ENCODE measurements at places on chromosomes 7 and 10.

- no peak for DNase-seq
Observed at GRCh38 chr7:87231258-87231657, 11.7 kb upstream of the TMEM243 start.

GRCh38 chr7:92750447-92750839 is 85.9 kb downstream of the CDK6 start:
- DNase-seq, result no peak

DNA sequence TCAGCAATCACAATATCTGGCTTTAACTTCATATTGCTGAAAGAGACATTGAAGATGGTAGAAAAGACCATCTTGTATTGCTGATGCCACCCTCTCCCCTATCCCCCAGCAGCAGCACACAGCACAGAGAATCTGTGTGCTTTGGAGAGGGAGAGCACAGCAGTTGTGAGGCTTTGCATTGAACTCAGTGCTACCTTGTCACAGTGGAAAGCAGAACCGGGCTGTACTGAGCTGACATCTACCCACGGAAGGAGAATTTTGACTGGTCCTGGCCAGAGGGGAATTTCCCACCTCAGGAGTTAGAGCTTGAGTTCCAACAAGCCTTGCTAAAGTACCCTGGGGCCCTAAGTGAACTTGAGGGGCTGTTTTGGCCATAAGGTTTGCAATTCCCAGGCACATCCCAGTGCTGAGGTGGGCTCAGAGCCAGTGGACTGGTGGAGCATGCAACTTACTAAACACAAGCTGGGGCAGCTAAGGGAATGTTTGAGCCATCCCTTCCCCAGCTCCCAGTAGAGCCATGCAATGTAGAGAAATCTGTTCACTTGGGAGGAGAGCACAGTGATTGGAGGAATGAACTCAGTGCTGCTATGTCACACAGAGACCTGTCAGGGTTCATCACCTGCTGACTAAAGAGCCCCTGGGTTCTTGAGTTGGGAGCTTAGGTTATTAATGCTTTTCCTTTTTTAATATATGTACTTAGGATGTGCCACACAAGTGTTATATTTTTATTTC is 62.1 kb downstream of the OR13A1 start:
- no peak for DNase-seq

- no peak for DNase-seq
Observed at GRCh38 chr7:41190581-41190980, 512.3 kb downstream of the INHBA start.

GRCh38 chr10:80253266-80253962 is 36.0 kb downstream of the MAT1A start:
- no peak for DNase-seq

DNA sequence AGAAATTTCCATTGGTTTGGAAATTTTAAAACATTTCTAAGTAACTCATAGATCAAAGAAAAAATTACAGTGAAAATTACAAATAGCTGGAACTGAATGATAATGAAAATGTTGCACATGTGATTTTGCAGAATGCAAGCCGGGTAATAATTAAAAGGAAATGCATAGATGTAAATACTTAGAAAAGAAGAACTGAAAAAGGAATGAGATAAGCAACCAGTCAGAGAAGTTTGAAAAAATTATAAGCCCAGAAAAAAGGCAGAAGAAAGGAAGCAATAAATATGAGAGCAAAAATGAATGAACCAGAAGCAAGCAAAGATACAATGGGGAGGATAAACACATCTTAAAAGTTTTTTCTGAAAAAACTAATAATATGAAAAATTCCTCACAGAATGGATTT is 3.2 kb upstream of the TMEM273 start:
- no peak for DNase-seq

DNA sequence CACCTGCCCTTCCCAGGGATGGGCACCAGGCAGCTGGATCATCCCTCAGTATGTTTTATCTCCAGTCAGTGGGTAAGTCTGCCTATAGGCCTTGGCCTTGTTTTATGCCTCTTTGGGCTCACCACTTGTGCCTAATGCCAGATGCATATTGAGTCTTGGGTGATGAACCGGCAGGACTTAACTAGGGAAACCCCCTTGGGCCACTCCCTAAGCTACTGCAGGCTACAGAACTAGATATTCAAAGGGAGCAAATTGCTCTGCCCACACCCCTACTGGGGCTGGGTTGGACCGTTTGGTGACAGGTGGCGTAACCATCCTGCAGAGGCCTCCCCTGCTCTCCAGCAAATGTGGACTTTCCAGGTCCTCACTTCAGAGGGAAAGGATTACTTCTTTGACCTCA is 115.7 kb upstream of the GDF10 start:
- no peak for DNase-seq

GRCh38 chr7:17492437-17492836 is 194.0 kb downstream of the AHR start:
- no peak for DNase-seq

DNA sequence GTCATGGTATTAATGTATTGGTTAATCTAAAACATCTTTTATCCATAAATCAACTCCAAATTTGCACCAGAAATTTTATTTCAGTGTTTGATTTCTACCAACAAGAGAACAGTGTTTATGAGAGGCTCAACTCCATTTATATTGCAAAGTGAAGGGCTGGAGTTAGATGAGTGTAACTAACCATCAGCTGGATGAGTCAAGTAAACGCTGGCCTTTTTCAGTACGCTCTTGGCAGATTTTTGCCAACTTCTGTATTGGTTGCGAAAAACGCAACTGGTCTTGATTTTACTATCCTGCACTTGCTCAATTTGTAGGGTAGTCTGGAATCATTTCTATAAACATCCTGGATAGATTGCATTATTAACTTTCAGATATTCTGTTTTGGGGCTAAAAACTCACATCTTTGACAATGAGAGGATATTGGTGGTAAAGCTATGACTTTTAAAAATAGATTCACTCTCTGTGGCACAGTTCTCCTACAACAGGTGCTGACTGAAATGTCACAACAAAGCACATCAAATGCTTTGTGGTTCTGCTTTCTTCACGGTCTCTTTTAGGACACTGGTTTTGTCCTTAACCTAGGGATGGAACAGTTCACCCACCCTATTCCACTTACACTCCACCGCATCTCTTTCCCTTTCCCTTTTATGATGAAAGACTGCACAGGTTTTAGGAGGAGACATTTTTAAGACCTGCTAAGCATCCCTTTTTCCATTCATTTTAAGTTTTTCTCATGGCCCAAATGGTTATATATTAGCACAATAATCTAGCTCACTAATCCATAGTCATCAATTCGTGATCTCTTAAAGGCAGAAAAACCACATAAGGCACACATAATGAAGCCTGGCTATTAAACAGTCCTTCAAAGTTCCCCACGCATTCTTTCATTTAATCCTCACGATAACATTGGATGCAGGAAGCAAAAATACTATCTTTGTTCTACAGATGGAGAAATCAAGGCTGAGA is 12.8 kb downstream of the CACNA2D1 start:
- DNase-seq, result no peak

DNA sequence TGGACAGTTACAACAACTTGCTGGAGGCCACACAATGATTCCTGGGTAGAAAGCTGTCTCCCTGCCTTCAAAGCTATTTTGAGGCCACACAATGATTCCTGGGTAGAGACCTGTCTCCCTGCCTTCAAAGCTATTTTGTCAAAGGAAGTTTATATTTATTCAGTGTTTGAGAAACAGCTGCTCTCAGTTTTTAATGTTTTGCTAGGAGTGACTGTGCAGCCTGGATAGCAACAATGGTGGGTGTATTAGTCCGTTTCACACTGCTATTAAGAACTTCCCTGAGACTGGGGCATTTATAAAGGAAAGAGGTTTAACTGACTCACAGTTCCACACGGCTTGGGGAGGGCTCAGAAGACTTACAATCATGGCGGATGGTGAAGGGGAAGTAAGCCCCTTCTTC is 3.9 kb upstream of the SGPL1 start:
- DNase-seq, result no peak

DNA sequence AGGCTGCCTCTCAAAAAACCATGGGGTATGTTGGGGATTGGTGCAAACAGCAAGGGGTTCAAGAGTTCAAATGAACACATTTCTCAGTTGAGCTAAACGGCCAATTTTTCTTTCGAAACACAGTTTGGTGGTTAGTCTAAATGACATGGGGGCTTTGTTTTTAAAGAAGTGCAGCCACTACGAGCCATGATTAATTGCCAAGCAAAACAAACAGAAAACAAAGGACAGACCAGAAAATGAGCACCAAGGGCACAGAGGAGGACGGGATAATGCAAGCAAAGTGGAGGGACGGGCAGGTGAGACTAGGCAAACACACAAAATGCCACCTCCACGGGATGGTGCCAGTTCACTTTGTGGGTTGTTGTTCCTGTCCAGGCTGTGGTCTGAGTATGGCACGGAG is 64.5 kb upstream of the PDLIM1 start:
- DNase-seq, result no peak

DNA sequence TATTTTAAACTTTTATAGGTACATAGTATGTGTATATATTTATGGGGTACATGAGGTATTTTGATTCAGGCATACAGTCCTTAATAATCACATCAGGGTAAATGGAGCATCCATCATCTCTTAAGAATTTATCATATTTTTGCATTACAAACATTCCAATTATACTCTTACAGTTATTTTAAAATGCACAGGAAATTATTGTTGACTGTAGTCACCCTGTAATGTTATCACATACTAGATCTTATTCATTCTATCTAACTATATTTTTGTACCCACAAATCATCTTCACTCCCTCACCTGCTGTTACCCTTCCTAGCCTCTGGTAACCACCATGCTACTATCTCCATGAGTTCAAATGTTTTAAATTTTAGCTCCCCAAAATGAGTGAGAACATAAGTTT is 56.3 kb upstream of the FAM3C start:
- DNase-seq, result no peak

DNA sequence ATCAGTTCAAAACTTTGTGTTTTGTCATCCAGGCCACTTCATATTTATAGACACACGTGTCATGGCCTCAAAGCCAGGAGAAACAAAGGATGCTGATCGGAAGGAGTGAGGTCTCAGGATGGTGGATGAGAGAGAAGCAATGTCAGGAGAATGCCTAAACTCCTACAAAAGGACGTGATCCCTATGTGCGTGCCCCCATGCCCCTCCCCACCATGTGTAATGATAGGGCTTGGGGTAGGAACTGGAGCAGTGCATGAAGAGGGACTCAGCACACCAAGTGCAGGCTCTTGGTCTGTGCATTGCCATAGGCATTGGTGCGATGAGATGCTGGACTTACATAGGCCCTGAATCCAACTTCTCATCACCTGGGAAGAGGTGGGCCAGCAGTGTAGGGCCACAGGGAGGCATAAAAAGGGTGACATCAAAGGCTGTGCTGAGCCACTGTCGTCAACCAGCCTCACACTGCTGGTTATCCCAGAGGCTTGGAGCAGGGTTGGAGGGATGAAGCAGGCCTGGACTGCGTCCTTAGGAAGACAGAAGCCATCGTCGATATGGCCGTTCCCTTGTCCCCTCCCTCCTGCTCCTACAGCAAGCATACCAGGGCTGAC is 46.9 kb upstream of the GDF10 start:
- no peak for DNase-seq

- DNase-seq, result no peak
Observed at GRCh38 chr10:130714742-130715467, 578.7 kb downstream of the GLRX3 start.

DNA sequence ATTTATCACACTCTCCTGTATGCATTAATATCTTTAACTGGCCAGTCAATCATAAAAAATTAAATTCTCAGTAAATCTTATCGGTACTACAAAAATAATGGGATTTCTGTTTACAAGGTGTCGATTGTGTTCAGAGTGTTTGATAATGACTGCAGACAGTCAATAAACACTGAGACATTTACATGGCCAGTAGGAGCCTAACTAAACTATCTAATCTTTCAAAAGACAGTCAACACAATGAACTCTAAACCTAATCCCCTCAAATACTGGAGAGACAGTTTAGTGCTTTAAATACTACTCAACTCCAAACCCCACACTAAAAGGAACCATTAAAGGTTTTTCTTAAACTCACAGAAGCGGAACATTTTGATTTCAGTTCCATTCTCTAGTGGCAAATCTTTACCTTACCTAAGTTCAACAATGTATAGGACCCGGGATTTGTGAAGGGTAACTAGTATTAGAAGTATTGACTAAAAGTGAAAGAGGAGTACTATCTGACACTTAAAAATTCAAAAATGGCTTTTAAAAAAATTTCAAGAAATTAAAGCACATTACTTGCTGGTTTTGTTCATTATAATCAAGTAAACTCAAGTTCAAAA is 37.3 kb upstream of the EXOC6 start:
- no peak for DNase-seq

- DNase-seq, result no peak
Observed at GRCh38 chr7:18038382-18038781, 10.7 kb upstream of the PRPS1L1 start.

DNA sequence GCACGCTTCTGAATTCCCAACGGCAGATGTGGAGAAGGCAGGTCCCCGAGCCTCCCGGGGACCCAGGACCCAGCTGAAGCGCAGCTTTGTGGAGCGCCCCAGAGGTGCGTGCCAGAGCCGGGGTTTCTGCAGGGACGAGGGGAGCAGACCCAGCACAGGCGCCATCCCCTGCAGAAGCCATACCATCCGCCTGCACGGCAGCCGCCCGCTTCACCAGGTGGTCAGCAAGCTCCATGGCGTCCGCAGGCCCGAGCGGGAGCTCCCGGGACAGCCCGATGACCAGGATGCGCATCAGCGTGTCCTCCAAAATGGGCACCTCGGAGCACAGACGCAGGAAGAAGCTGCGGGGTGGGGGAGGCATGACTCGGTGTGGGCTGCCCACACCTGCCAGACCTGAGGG is 10.6 kb downstream of the INTS1 start:
- DNase-seq, result no peak

DNA sequence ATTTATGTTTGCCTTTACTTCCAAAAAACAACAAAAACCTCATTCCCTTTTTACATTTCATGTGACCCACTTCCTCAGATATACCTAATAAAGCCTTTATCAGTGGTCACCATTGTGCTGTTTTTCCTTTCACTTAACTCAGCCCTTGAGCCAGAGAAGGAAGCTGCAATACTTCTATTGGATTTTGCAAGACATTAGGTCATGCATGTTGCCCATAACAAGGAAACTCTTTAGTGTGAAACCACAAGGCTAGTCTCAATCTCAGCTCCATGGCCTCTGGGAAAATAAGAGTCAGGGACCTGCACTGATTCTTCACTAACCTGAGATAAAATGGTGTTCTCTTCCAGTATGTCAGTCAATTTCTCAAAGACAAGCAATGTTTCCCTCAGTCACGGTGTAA is 27.8 kb downstream of the STEAP4 start:
- no peak for DNase-seq

- DNase-seq, result peak; percentile 55
Observed at GRCh38 chr7:925601-926000, 28.9 kb downstream of the ADAP1 start.

GRCh38 chr10:88069338-88069737 is 205.9 kb downstream of the PTEN start:
- no peak for DNase-seq

DNA sequence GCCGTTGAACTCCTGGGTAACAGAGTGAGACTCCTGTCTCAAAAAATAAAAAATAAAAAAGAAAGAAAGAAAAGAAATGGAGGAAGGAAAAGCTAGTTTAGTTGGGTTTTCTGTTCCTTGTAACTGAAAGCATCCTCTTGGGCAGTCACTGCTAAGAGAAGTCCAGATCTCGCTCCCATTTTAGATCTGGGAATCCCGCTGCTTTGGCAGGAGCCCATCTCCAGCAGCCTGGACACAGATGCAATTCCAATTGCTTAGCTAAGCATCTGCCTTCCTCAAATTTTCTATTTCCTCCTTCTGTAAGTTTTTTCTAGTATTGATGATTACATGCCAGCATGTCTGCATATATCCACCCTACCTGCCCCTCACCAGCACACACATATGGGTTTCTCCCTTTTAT is 54.1 kb downstream of the DENND2A start:
- no peak for DNase-seq

All from activated T-cell treated with anti-CD3 and anti-CD28 coated beads for 24 hours (primary cell).